ENCODE measurements at places on chromosomes 1 and 21.
A peak's percentile ranks its signal among the peaks of the same experiment; 100 is the strongest.

- DNase-seq: no peak
Measured at GRCh38 chr1:87951852-87952251, 623.2 kb downstream of the LMO4 start.

DNA sequence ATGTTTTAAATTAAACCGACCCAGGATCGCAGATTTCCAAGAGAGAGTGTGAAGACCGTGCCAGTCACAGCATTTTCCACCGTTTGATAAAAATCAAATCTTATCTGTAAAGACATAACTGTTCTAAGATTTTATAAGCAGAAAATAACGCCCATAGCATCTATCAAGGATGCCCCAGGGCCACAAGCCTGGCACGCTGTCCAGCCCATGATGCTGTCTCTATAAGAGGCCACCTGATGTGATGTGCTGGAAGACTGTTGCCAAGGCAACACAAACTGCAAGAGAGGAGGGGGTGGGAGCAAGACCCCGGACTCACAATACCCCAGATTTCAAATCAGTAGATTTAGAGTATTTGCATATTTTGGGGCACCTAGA, 116.5 kb downstream of the DSCAM start:
- DNase-seq: no peak

- no peak for DNase-seq
Measured at GRCh38 chr1:18128298-18128697, 20.7 kb downstream of the IGSF21 start.

- DNase-seq: no peak
Measured at GRCh38 chr1:7550981-7551380, 220.1 kb upstream of the VAMP3 start.

DNA sequence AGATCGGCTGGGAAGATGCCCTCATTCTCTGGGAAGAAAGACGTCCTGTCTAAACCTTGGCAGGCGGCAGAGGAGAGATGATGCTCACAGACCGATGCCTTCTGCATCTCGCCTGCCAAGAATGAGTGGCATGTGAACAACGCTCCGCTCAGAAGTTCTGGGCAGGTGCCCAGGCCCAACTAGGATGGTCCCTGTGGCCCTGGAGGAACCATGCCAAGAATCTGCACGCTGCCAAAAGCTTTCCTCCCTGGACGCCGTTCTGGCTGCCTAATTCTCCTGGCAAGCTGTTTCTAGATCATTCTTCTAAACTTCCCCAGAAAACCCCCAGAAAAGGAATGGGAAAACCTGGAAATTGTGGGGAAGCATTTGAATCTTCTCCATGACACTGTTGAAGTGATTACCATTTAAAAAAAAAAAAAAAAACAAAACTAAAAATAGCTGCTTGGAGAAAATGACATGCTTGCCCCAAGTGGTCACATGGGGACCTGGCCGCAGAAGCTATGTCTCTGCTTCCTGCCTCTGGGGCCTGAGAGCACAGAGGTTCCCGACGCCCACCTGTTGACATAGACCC, 440.9 kb downstream of the PRDM2 start:
- no peak for DNase-seq

DNA sequence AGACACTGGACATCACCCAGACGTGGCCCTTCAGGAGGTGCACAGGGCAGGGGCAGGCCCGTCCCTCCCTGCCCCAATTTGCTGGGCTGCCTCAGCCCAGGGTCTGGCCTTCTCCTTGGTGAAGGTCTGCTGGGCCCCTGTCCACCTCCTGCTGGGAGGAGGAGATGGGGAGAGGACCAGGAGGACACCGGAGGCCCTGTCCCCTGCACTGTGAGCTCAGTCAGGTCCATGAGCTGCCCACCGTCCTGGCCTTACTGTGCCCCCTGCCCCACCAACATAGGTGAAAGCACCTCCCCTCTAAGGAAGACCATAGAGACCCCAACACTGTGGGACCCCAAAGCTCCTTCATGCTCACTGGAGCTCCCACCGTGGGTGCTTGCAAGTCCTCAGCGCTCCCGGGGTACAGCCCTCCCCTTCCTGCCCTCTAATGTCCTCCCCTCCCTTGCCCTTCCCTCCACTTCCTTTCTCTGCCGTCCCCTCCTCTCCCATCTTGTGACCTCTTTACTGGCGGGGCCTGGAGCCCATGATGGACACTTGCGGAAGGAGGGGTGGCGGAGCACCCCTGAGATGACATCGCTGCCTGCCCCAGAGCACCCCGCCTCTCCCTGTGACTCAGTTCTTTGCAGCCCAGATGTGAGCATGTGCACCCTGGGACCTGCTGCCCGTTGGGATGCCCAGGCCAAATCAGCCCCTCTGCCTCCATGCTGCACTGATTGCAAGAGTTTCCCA, 4.6 kb downstream of the LRRC3 start:
- DNase-seq: no peak

GRCh38 chr1:64387389-64388285, 82.3 kb upstream of the CACHD1 start:
- no peak for DNase-seq

DNA sequence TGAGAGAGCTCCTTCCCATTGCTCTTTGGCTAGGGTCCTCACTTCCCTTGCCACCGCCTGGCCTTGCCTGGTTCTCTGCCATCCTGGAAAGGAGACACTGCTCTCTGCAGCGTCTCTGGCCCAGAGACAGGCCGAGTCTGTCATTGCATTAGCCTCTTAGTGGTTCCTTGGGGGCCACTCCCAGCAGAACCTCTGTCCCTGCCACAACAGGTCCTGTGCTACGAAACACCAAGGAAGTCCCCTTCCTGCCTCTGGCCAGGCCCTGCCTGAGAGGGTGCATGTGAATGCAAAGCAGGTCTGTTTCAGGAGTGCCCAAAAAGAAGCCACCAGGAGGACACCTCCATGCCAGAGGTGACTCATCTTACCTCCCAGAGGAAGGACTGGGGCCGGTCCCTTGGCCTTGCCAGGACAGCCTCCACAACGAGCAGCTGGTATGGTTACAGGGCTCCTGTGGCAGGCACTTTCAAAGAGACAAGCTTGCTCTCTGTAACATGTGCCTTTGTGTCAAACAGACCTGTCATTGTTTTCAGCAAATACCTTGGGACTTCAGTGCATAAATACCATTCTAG, 59.6 kb downstream of the VPS26C start:
- peak; percentile 49 for DNase-seq

DNA sequence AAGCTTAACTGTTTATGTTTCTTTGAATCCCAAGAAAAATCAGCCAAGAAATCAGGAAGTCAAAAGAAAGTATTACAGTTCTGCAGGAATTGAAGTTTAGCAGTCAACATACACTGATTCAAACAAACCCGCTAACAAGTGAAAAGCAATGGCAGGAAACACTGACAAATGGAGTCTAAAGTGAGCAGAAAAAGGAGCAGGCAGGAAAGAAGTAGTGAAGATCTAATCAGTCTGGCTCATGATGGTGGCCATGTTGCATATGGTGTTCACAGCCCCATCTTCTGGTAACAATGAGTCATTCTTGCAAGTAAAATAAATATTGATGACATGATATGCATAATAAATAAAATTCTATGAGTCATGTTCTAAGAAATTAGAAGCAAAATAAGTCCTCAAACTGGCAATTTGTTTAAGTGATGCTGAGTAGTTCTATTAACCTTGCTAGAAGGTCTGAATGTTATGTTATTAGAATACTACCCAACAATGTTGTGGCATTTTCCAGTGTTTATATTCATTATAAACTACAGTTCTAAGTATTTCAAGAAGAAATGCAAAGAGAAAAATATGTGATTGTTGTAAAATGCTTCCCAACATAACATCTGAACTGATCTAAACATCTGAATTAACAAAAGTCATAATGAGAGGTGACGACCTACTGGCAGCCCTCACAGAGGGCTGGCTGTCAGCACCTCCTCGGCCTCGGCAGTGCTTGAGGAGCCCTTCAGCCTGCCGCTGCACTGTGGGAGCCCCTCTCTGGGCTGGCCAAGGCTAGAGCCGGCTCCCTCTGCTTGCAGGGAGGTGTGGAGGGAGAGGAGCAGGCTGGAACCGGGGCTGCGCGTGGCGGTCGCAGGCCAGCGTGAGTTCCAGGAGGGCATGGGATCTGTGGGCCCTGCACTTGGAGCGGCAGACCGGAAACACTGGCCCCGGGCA, 5.7 kb upstream of the ACBD6 start:
- DNase-seq: no peak

GRCh38 chr1:46278807-46279206, 24.6 kb downstream of the LRRC41 start:
- DNase-seq: no peak

DNA sequence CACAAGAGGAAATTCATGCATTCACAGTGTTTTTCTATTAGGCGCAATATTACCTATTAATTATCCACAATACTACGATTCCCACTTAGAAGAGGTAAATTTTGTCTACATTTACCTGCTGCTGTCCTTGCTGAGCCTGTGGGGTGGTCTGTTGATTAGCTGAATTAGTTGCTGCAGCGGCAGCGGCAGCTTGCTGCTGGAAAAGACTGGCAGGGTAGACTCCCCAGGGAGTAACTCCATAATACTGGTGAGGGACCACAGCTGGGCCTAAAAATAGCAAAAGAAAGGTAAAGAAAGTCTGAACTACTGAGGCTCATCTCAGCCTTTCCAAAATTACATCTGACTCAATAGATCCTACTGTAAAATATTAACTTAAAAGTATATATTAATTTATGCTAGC, 66.0 kb upstream of the SDC3 start:
- no peak for DNase-seq

GRCh38 chr1:21553116-21553926, 44.1 kb downstream of the ALPL start:
- DNase-seq: no peak

DNA sequence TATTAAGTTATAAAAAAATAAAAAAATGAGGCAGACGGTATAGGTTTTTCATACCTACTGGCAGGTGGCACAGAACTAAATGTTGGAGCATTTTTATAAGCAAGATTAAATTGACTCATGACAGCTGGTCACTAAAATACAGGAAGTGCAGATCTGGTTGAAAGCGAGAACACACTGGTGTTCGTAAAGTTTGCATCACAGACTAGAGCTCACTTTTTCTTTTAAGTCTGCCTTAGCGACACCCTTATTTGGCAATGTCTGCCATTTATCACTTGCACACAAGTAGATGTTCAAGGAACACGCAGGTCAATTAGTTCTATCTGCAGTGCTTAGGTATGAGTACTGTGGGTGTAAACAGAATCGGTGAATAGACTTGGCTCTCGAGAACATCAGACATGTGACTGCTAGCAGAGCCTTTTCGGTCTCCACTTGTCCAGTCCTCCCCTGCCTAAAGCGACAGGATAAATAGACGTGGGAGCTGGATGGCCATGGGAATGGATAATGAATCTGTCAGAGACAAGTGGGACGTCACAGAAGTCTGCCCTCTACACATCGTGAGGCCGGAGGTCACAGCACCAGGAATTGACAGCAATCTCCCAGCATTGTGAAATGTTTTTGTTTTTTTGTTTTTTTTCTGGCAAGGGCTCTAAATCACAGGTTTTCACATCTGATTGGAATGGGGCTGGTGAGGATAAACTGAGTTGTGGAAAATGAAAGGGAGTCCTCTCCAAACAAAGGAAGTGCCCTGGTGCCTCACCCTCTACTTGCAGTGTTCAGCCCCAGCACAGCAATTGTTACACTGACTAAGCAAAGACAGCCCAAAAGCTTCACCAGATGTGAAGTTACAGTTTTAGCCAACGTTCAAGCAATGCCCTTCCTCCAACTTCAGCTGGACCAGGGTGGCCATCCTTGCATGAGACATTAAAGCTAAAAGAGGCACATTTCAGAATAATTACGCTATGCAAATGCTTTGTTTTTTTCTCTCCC, 248.9 kb downstream of the NTNG1 start:
- DNase-seq: no peak
